ENCODE measurements at places on chromosomes 3 and 15.
A peak's percentile ranks its signal among the peaks of the same experiment; 100 is the strongest.

GRCh38 chr3:181610083-181610972 lies 101.4 kb upstream of the SOX2 start:
- DNase-seq: no peak

GRCh38 chr3:134163096-134163495 lies 87.6 kb downstream of the RYK start:
- no peak for DNase-seq

- no peak for DNase-seq
Observed at GRCh38 chr15:74843891-74844299, 939 bp upstream of the ULK3 start.

DNA sequence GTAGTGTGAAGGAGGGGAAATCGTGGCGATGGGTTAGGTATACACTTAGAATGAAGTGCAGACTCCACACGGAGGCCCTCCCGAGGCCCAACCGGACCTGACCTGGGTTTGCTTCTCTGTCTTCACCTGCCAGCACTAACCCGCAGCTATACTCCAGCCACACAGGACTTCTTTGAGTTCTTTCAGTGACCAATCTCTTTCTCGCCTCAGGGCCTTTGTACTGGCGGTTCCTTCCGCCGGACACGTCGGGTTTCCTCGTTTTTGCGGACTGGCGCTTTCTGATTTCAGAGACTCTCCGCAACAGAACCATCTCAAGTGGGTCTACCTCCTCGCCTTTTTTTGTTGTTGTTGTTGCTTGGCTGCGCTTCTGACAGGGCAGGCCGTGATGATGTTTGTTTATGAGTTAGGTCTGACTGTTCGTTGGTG lies at the start of gene NEIL1:
TSS of gene NEIL1 (plus strand) at position 244 of the 426 bp plus-strand sequence. CDS start 1,867 bp downstream, outside the sequence.
- DNase-seq: no peak

GRCh38 chr15:67501836-67502461 lies 19.0 kb upstream of the C15orf61 start:
- DNase-seq: peak; percentile 7

GRCh38 chr3:147816752-147817151 lies 407.6 kb downstream of the ZIC1 start:
- no peak for DNase-seq
